ENCODE measurements at places on chromosomes 6 and 20. TPM values are rescaled to one million over a fixed set of nuclear protein-coding genes. Genes with fewer than 3 reads are reported as not detected.

The WFDC5 gene
- total RNA-seq: 4.3 TPM

The TRIM10 gene
- not detected for total RNA-seq

The TM9SF4 gene
- total RNA-seq: 42.4 TPM

The F13A1 gene
- 2.8 TPM for total RNA-seq

The SDCBP2 gene
- 107 TPM for total RNA-seq

The TNF gene
- 0.24 TPM for total RNA-seq

The OOEP gene
- 0.36 TPM for total RNA-seq

The DNAH8 gene
- total RNA-seq: 0.04 TPM

The PPP1R3G gene
- 2.0 TPM for total RNA-seq

The EYA2 gene
- 27.7 TPM for total RNA-seq

The SNAI1 gene
- 0.36 TPM for total RNA-seq

The ZKSCAN8 gene
- total RNA-seq: 6.6 TPM

The BMP2 gene
- total RNA-seq: 3.5 TPM

The PRL gene
- total RNA-seq: not detected

The MYB gene
- 1.3 TPM for total RNA-seq

The GABRR2 gene
- total RNA-seq: not detected

The LY6G6C gene
- total RNA-seq: 10.8 TPM

The GRIK2 gene
- total RNA-seq: 0.44 TPM

The KIF6 gene
- total RNA-seq: 0.24 TPM

The PLG gene
- total RNA-seq: 0.12 TPM

The ZNF165 gene
- total RNA-seq: 3.0 TPM

The MROH8 gene
- total RNA-seq: 1.6 TPM

The RAET1E gene
- total RNA-seq: 101 TPM

The TFAP2C gene
- 30.8 TPM for total RNA-seq

The CFAP61 gene
- total RNA-seq: not detected

The LY6G5C gene
- total RNA-seq: 0.72 TPM

The MUC21 gene
- 721 TPM for total RNA-seq

The PTCRA gene
- not detected for total RNA-seq

The HAO1 gene
- total RNA-seq: not detected

The C6orf141 gene
- total RNA-seq: 9.3 TPM

The RNF182 gene
- 0.20 TPM for total RNA-seq

The VWA7 gene
- 1.6 TPM for total RNA-seq

The OR12D1 gene
- total RNA-seq: not detected

The APCDD1L gene
- 0.16 TPM for total RNA-seq

The FAM83C gene
- total RNA-seq: 39.1 TPM

The SLC13A3 gene
- total RNA-seq: 0.92 TPM

The PREX1 gene
- 2.7 TPM for total RNA-seq

The GSTA2 gene
- total RNA-seq: not detected

The RAD21L1 gene
- total RNA-seq: not detected

The DPPA5 gene
- not detected for total RNA-seq

The SGK2 gene
- 0.36 TPM for total RNA-seq

The CLVS2 gene
- not detected for total RNA-seq

The MYMX gene
- total RNA-seq: 0.44 TPM

The ANGPT4 gene
- total RNA-seq: 0.08 TPM

The CDKAL1 gene
- total RNA-seq: 8.2 TPM

The WFDC12 gene
- total RNA-seq: 5.1 TPM
